ENCODE measurements at places on chromosomes 11 and 22.

GRCh38 chr22:27113211-27113635 is 455.8 kb downstream of the MIAT start:
- no peak for DNase-seq

- DNase-seq = no peak
Measured at GRCh38 chr11:84129961-84130576, 843.9 kb upstream of the CCDC90B start.

DNA sequence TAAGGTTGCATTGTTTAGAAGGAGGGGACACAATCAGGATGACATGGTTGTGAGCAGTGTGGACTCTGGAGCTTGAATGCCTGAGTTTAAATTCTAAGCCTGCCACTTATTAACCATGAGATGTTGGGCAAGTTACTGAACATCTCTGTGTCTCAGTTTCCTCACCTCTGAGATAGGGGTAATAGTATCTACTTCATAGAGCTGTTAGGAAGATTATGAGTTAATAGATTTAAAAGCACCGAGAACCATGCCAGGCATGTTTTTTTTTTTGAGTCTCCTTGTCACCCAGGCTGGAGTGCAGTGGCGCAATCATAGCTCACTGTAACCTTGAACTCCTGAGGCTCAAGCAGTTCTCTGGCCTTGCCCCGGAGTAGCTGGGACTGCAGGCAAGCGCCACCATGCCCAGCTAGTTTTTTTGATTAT is 33.3 kb downstream of the ST14 start:
- no peak for DNase-seq

GRCh38 chr22:39254789-39255298 is 10.1 kb upstream of the PDGFB start:
- peak; percentile 31 for DNase-seq

GRCh38 chr11:86932924-86933875 is 22.0 kb downstream of the FZD4 start:
- no peak for DNase-seq
